ENCODE measurements at places on chromosomes 2 and 18.

- no peak for DNase-seq
These were observed 39.4 kb upstream of the TXNDC2 start for GRCh38 chr18:9846162-9846925.

DNA sequence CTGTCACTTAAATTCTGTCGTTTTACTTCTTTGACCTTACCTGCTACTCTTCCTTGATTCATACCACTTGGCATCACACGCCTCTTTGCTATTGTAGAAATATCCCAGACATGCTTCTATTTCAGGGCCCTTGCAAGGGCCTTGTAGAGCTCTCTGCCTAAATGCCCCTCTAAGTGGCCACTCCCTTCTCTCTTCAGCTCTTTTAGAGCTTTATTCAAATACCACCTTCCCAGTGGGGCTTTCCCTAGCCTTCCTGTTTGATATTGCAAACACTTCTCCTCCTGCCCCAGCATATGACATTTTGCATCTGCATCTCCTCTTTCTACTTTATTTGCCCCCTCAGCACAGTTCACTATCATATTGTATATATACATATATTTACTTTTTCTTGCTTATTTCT lies 54.0 kb downstream of the PELI1 start:
- no peak for DNase-seq

- DNase-seq: no peak
These were observed 109.1 kb downstream of the ATL2 start for GRCh38 chr2:38268001-38268400.

GRCh38 chr2:46216213-46216612 lies 81.0 kb upstream of the EPAS1 start:
- DNase-seq: peak; percentile 66

DNA sequence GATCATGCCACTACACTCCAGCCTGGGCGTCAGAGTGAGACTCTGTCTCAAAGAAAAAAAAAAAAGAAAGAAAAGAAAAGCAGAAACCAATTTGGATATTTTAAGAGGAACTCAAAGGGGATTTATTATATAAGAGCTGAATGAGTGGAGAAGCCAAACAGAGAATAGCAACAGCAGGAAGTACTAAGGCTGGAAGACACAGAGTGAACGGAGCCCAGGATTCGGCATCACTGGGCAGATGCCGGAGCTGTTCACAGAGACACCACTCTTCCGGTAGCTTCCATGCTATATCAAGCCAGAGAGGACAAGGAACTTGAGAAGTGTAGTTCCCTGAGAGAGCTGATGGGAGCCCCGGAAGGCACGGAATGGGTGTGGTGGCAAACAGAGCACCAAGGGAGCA lies 47.0 kb upstream of the CABLES1 start:
- DNase-seq: no peak

- DNase-seq: no peak
These were observed 436.9 kb downstream of the METTL4 start for GRCh38 chr18:2134364-2134763.
